AG04450 (cell line): ENCODE measurements at places on chromosomes 3 and 15.

GRCh38 chr3:87975716-87976115 is 83.1 kb downstream of the CGGBP1 start:
- no peak for DNase-seq

DNA sequence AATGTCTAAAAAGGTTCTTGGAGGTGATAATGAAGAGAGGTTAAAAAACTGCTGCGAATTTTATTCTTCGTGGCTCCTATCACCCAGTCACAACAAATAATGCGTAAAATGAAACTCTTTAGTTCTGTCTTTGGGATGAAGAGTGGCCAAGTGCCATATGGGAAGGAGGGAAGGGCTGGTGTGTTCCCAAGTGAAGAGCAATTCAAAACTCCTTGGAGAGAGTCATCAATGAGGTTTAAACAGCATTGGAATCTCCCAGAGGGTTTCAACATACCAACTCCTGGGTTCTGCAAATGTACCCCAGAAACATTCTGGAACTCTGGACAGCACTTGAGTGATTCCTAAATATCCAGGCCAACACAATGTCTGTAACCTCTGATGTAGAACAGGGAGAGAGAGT is 45.3 kb downstream of the SLCO3A1 start:
- DNase-seq = no peak

DNA sequence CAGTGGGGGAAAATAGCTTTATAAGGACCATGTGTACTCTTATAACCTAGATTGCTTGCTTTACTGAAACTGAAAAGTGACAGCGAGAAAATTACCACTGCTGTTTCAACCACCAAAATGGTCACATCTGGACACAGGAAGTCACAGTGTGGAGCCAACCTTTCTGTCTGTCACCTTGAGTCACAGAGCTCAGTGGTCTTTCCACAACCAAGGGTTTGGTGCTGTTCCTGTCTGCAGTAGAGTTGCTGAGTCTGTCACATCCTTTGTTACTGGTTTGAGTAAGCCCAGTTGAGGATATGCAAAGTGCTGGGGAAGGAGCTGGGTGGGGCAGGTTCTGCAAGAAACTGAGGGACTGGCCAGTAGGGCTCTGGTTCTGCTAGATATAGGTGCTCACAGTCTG is 139.1 kb upstream of the EIF1B start:
- no peak for DNase-seq

- no peak for DNase-seq
Observed at GRCh38 chr3:46062679-46063078, 35.4 kb upstream of the XCR1 start.

GRCh38 chr3:7920211-7920610 is 581.4 kb upstream of the LMCD1 start:
- no peak for DNase-seq

- no peak for DNase-seq
Observed at GRCh38 chr15:68981941-68982340, 32.6 kb upstream of the NOX5 start.

GRCh38 chr3:151550642-151551041 is 89.8 kb upstream of the IGSF10 start:
- no peak for DNase-seq

GRCh38 chr3:166304584-166304983 is 467.4 kb upstream of the BCHE start:
- no peak for DNase-seq

DNA sequence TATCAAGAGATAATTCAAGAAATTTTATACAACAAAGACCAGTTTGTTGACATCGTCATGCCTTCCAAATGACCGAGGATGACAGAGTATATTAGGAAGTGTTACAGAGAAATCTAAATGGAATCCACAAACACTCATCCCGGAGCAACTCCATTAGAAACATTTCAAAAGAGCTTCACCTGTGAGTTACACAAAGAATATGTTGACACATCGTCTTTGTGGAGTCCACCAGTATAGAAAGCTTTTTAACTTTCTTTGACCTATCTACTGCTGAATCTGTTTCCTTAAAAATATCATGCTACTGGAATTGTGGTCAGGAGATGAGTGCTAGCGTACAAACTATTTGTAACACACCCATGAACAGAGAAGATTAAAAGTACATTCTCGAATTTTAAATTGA is 130.4 kb downstream of the SUCLG2 start:
- DNase-seq = no peak
